ENCODE measurements at places on chromosomes 4 and X.

DNA sequence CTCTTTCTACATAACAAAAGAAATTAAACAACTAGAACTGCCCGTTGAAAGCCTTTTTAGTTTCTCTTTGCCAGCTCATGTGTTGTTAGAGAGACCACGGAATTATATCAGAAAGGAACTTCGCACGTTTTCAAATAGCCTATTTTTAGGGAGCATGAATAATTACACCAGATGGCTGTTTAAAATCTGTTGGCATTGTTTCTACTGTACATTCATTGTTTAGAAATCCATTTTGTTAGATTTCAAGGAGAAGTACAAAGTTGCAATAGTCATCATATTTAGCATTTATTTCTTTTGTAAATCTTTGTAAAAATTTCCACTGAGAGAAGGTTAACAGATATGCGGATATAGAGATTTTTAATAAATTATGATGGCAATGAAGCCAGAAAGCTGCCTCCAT lies 403.0 kb upstream of the HS3ST1 start:
- no peak overlapping the region for H3K27ac ChIP-seq
- H3K4me3 ChIP-seq: no peak overlapping the region
- H3K27me3 ChIP-seq: no peaks in the 10 kb centered on the region

DNA sequence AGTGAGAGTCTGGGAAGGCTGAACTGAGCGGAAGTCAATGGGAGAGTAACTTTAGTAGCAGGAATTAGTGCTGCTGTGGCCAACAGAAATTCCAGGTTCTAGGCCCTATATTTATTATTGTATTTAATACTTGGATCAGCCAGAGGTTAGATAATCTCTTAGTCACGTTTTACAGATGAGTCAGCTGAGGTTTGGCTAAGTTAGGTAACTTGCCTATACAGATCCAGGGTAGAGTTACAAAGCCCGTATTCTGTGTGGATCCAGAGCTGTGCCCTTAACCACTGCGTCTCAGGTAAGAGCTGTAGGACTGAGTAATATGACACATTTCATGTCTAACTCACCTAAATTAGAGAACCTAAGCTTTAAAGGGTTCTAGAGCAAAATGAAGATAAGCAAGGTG lies 20.5 kb downstream of the PSMD10 start:
- H3K4me3 ChIP-seq: no peak overlapping the region
- DNase-seq: no peak
- H3K36me3 ChIP-seq: no peaks in the 10 kb centered on the region
- H3K27me3 ChIP-seq: peaks cover 4% of the 10 kb centered on the region

GRCh38 chr4:156970501-156971164 lies 966 bp downstream of the PDGFC start:
- no peak overlapping the region for H3K27ac ChIP-seq
- peaks cover 4% of the 10 kb centered on the region for H3K36me3 ChIP-seq
- no peak overlapping the region for H3K4me3 ChIP-seq

- H3K4me1 ChIP-seq: peaks cover 90% of the 10 kb centered on the region
- no peak overlapping the region for H3K27ac ChIP-seq
- H3K4me3 ChIP-seq: no peak overlapping the region
Observed at GRCh38 chrX:1476682-1477081, 24.0 kb upstream of the ASMTL start.

- no peaks in the 10 kb centered on the region for H3K4me1 ChIP-seq
- H3K27me3 ChIP-seq: peaks cover 16% of the 10 kb centered on the region
- no peaks in the 10 kb centered on the region for H3K36me3 ChIP-seq
- H3K27ac ChIP-seq: no peak overlapping the region
Observed at GRCh38 chr4:170058826-170059225, 30.9 kb downstream of the AADAT start.

All from activated CD4-positive, alpha-beta memory T cell treated with anti-CD3 and anti-CD28 coated beads, Interleukin-2, amount 10 ng/mL, durations not matched to agents 7 days and 5 days (primary cell).